Left lung (tissue), 14 donors: ENCODE measurements at places on chromosomes 7 and 10. TPM values are rescaled to one million over a fixed set of nuclear protein-coding genes. Genes with fewer than 3 reads are reported as not detected.

The CYP3A7 gene
- total RNA-seq: 0.37 TPM

The MBL2 gene
- not detected for total RNA-seq

The ANKRD7 gene
- 0.58 TPM for total RNA-seq

The GJD4 gene
- not detected for total RNA-seq

The MXI1 gene
- total RNA-seq: 16.5 TPM

The ZSWIM8 gene
- 103 TPM for total RNA-seq

DNA sequence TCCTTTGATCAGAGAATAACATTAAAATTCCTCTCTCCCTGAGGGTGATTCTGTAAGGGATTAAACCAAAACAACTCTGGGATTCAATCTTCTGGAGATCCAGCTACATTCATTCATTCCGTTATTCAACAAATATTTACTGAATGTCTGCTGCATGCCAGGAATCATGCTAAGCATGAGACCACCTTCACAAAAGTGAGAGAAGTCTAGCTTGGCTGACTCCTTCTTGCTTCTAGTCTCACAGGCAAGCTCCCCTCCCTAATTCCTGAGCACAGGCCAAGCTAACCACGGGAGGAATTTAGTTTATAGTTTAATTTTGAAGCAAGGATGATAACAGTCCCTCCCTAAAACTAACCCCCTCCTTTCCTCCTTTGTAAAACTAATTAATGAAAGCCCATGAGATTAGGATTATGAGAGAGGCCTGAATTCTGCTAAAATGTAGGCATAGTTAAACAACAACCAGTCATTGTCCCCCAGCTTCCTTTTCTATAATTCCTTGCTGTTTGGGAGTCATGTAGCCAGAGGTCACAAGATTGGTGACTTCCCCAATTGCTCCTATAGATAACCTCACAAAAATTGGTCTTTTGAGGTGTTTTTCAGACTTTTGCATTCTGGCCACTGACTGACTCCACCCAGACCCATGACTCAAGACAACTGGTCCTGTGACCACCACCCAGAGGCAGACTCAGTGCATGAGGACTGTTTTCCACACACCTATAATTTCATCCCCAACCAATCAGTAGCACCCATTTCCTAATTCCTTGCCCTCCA, 113.5 kb downstream of the ITGB8 start:
- no peaks in the 10 kb centered on the region for H3K4me1 ChIP-seq
- no peaks in the 10 kb centered on the region for H3K36me3 ChIP-seq
- DNase-seq: no peak
- H3K27me3 ChIP-seq: no peaks in the 10 kb centered on the region
- no peak overlapping the region for H3K27ac ChIP-seq

GRCh38 chr7:114689406-114689805, 232.5 kb upstream of the MDFIC start:
- no peak overlapping the region for H3K4me3 ChIP-seq
- no peaks in the 10 kb centered on the region for H3K4me1 ChIP-seq
- H3K27ac ChIP-seq: no peak overlapping the region
- H3K36me3 ChIP-seq: no peaks in the 10 kb centered on the region

DNA sequence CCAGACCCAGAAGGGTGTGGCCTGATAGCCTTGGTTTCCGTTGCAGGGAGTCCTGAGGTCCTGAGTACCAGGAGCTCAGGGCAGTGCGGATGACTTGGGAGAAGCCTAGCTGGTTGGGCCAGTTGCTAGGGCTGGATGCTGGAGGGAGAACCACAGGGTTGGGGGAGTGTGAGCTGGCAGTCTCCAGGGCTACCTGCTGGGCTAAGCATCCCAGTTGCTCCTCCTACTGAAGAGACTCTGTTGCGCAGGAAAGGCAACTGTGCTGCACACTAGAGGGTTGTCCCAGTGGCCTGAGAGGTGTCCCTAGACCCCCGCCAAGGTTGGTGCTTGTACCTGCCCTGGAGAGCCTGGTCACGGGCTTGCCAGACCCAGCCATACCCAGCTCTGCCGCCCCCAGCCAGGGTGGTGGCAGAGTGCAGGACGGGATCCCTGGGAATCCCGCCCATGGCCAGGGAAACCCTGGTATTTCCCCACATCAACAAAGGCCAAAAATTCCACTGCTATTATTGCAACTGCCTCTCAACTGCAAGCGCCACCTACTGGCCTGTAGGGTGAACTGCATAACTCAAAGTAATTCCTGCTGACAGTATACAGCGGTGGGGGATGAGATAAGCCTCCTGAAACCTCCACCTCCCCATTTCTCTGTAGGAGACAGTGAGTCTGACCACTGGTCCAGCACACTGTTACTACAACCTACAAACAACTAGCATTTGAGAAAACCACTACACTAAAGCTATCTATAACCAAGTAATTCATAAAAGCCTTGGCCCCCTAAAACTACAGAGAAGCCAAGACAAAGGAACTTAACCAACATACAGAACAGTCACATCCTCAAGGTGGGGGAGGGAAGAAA, 67.6 kb upstream of the DDC start:
- H3K27ac ChIP-seq: no peak overlapping the region
- H3K4me3 ChIP-seq: no peak overlapping the region
- no peak for DNase-seq
- H3K27me3 ChIP-seq: no peaks in the 10 kb centered on the region
- no peaks in the 10 kb centered on the region for H3K4me1 ChIP-seq

GRCh38 chr10:85900487-85900886, 466.1 kb downstream of the GRID1 start:
- H3K4me1 ChIP-seq: no peaks in the 10 kb centered on the region
- no peak overlapping the region for H3K27ac ChIP-seq
- no peaks in the 10 kb centered on the region for H3K36me3 ChIP-seq
- H3K4me3 ChIP-seq: no peak overlapping the region
- H3K27me3 ChIP-seq: no peaks in the 10 kb centered on the region
- DNase-seq: no peak

DNA sequence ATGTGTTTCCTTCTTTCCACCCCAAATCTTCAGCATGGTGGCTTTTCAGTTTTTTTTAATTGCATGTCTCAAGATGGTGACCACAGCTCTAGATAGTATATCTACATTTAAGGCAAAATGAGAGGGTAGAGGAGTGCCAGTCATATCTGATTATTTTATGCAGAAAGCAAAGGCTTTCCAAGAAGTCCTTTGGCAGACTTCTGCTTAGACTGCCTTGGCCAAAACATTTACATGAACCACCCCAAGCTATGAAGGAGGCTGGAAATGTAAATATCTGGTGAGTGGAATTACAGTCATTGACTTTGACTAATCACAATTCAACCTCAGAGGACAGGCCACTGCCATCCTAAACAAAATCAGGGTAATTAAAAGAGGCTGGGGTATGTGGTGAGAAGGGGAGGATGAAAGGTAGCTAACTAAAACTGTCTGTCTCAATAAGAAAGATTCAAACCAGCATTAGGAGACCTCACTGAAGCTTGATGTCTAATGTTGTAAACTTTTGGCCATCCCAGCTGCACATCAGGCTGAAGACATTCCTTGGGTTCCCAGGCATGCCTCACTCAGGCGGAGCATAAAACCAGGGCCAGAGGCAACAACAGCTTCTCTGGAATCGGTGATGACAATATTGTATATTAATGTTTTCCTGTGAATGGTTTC, 53.4 kb downstream of the PPP1R3C start:
- H3K27ac ChIP-seq: no peak overlapping the region
- no peaks in the 10 kb centered on the region for H3K4me1 ChIP-seq
- no peak overlapping the region for H3K4me3 ChIP-seq
- H3K27me3 ChIP-seq: no peaks in the 10 kb centered on the region
- DNase-seq: no peak
- no peaks in the 10 kb centered on the region for H3K36me3 ChIP-seq

DNA sequence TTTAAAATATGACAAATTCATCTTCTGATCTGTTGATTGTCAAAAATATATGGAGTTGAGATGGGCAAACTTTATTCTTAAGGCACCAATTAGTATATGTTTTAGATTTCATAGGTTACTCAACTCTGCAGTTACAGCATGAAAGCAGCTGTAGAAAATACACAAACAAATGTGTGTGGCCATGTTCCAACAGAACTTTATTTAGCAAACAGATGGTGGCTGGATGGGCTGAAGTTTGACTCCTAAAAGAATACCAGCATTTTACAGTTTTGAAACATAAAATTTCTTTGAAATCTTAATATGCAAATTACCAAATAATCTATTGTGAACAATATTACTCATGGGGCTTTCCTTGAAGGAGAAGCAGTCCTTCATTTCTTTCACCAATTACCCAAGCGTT, 1206.0 kb upstream of the LRRTM3 start:
- no peak overlapping the region for H3K27ac ChIP-seq
- H3K27me3 ChIP-seq: no peaks in the 10 kb centered on the region
- no peak overlapping the region for H3K4me3 ChIP-seq
- no peaks in the 10 kb centered on the region for H3K36me3 ChIP-seq
- H3K4me1 ChIP-seq: no peaks in the 10 kb centered on the region

- no peaks in the 10 kb centered on the region for H3K27me3 ChIP-seq
- H3K27ac ChIP-seq: no peak overlapping the region
- H3K4me1 ChIP-seq: peaks cover 7% of the 10 kb centered on the region
These were observed 2.4 kb downstream of the ANKRD22 start for GRCh38 chr10:88849234-88849633.

GRCh38 chr7:148803094-148803493, 81.0 kb downstream of the EZH2 start:
- no peak for DNase-seq
- H3K4me3 ChIP-seq: no peak overlapping the region
- no peaks in the 10 kb centered on the region for H3K4me1 ChIP-seq
- H3K27ac ChIP-seq: no peak overlapping the region
- H3K27me3 ChIP-seq: no peaks in the 10 kb centered on the region

DNA sequence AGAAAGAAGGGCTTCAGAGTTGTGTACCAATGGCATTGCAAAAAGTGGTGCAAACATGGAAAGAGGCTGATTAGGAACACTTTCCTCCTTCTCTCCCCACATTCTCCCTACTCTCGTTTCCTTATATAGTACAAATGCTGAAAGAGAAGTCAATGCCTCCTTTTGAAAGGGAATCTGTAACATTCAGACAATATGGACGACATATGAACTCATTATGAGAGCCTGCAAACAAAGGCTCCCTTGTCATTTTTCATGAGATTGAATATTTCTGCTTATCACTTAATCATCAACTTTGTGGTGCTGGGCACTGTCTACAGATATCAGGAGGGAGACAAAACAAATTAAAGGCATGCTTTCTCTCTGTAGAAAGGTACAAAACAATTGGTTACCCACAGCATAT, 437.1 kb upstream of the PHF14 start:
- H3K27me3 ChIP-seq: no peaks in the 10 kb centered on the region
- H3K4me1 ChIP-seq: no peaks in the 10 kb centered on the region
- no peaks in the 10 kb centered on the region for H3K36me3 ChIP-seq
- no peak overlapping the region for H3K27ac ChIP-seq
- DNase-seq: no peak
- no peak overlapping the region for H3K4me3 ChIP-seq

GRCh38 chr7:80637911-80638765, at the start of gene CD36:
CD36 (plus strand) TSS chr7:80638642; CDS start chr7:80646741, 8,099 bp downstream.
- no peak within 1 kb of the TSS for H3K4me3 ChIP-seq
- peak within 1 kb of the TSS; percentile 71 for H3K27ac ChIP-seq
- H3K4me1 ChIP-seq: peaks cover 30% of the 10 kb centered on the region

- H3K27ac ChIP-seq: no peak overlapping the region
- H3K4me1 ChIP-seq: peaks cover 5% of the 10 kb centered on the region
- no peaks in the 10 kb centered on the region for H3K36me3 ChIP-seq
- no peak overlapping the region for H3K4me3 ChIP-seq
- no peaks in the 10 kb centered on the region for H3K27me3 ChIP-seq
These were observed 72.4 kb downstream of the SFMBT2 start for GRCh38 chr10:7338469-7338868.

GRCh38 chr10:17850501-17850900, 41.4 kb downstream of the MRC1 start:
- H3K4me1 ChIP-seq: no peaks in the 10 kb centered on the region
- no peak overlapping the region for H3K4me3 ChIP-seq
- DNase-seq: no peak
- H3K27ac ChIP-seq: no peak overlapping the region
- no peaks in the 10 kb centered on the region for H3K36me3 ChIP-seq

DNA sequence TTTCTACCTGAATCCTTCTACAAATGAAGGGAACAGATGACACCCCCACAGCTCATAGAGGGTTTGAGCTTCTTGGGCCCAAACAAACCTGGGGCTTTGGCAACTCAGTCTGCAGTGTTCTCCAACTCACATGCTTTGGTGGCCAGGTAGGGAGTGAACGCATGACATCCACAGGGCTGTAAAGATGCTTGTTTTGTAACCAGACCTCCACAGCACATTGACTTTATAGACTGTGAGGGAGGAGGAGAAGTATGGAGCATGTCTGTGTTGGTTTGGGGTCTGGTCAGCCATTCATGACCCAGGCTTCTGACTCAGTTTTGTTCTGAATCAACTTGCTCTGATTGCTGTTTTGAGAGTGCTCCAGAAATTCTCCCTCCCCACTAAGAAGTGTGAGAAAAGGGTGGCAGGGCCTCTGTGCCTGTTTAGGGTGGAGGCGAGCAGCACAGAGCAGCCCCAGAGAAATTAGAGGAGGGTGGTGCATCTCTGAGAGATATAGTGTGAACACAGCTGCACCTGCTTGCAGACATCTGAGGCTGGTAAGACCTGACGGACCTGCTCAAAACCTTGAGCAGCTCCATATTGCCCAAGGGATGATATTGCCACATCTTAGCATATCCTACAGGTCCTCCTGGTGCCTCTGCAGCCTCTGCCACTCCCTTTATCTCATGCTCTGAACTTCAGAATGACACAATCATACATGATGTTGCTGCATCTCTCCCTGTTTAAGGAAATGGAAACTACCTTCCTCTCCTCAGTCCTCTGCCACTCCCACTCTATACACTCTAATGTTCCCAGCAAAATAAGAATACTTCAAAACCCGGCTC, 287.7 kb downstream of the ABCA13 start:
- no peaks in the 10 kb centered on the region for H3K36me3 ChIP-seq
- no peaks in the 10 kb centered on the region for H3K27me3 ChIP-seq
- no peak overlapping the region for H3K4me3 ChIP-seq
- H3K27ac ChIP-seq: no peak overlapping the region
- no peaks in the 10 kb centered on the region for H3K4me1 ChIP-seq
